ENCODE measurements at places on chromosomes 1 and 21.

GRCh38 chr1:101338714-101339430, 102.1 kb downstream of the S1PR1 start:
- no peak overlapping the region for H3K4me3 ChIP-seq
- no peaks in the 10 kb centered on the region for H3K36me3 ChIP-seq
- H3K4me1 ChIP-seq = no peaks in the 10 kb centered on the region
- H3K27me3 ChIP-seq = no peaks in the 10 kb centered on the region
- H3K27ac ChIP-seq = no peak overlapping the region
- no peak for DNase-seq

DNA sequence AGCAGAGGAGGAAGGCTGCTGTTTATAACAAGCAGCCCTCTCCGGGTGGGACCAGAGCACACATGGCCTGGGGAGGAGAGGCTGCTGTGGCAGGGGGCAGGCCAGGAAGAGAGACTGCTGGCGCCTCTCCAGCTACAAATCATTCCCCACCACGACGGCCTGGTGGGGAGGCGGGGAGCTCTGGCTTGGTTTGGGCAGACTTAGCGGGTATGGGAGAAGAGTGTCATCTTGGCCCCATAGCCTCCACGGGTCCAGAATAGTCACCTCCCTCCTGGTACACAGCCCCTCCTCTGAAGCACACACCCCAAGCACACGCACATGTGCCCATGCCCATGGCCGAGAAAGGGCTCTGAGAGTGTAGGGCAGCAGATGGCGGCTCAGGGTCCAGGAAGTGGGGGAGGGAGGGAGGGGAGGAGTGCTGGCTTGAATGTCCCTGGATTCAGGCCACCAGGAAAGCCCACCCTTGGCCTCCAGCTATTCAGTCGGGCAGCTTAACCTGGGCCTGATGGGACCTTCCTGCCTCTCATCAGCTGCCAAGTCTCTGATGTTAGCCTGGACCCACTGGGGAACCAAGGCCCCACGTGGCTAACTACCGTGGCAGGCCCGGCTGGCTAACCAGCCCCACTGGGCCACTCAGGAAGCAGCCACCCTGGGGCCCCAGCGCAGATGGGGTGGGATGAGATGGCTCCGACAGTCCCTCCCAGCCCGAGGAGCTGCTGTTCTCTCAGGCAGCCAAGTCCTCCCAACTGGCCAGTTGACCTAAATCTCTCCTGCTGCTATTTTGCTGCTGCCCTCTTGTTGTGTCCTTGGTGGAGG, 10.9 kb downstream of the LRP8 start:
- DNase-seq = no peak
- H3K27me3 ChIP-seq = no peaks in the 10 kb centered on the region
- no peak overlapping the region for H3K4me3 ChIP-seq
- peaks cover 2% of the 10 kb centered on the region for H3K4me1 ChIP-seq

DNA sequence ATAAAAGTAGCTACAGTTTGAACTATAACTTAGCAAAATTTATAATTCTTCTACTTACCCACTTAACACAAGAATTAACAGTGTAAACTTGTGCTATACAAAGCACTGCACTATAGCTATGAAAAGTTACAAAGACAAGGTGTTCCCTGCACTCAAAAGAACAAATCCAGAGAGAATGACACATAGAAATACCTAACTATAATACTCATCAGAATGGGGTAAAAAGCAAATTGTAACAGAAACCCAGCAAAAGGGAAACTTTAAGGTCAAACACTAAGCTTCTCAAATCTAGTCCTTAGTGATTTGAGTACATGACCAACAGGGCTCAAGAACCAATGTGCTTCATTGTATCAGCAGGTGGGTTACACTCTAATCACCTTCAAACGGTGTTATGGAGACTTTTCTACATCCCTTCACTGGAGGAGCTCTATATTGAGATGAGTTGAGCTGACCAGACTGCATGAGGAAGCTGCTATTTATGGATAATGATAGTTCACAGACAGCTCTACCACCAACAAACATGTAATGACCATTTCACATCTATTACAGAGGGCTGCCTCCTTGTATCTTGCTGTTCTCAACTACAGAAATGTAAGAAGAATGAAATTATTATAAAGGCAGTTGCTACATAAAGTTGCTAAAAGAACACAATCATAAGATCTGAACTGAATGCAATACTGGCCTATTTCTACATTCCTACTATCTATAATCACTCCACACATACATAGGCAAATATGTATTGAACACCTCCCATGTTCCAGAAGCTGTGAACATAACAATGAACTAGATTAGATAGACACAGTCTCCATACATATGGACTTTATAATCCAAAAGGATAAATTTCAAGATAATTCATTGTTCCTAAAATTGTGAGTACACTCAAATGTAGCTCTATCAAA, 47.6 kb downstream of the PIK3R3 start:
- no peaks in the 10 kb centered on the region for H3K27me3 ChIP-seq
- no peaks in the 10 kb centered on the region for H3K4me1 ChIP-seq
- DNase-seq = no peak

DNA sequence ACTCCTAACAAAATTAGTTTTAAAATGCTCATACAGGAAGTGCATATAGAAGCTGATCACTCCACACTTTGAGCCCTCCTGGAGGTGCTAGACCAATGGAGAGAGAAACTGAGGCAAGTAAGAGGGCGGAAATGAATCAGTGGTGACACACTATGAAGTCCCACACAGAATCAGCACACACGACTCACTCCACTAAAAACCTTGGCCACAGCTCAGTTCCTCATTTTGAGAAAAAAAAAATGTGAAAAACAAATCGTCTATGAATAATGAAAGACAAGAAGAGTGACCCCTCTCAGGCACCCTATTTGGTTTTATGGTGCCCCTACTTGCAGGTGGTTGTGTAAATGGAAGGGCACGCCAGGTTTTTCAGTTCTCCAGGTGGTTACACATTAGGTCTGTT, 675.1 kb upstream of the BRINP3 start:
- no peak overlapping the region for H3K4me3 ChIP-seq
- no peak overlapping the region for H3K27ac ChIP-seq
- no peaks in the 10 kb centered on the region for H3K27me3 ChIP-seq
- no peak for DNase-seq
- 0 out of 2 replicates have a peak, but pooled peaks cover 2% of the 10 kb centered on the region for H3K4me1 ChIP-seq
- no peaks in the 10 kb centered on the region for H3K36me3 ChIP-seq

DNA sequence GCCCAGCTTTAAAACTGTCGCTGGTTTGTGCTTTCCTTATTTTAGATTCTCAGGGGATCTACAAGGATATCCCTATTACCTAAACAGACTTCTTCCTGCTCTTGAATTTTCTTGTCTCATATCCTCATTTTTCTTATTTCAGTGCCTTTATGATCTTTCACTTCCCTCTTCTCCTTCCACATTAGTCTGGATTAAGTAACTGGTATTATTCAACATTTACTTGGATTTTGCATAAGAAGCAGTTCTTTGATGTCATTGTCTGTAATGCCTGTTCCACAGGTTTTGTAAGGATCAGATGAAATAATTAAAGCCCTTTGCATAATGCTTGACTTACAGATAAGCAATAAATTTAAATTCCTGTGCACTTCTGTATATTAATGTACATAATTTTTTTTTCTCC, 26.5 kb downstream of the CXADR start:
- no peak overlapping the region for H3K4me3 ChIP-seq
- H3K36me3 ChIP-seq = no peaks in the 10 kb centered on the region
- no peaks in the 10 kb centered on the region for H3K27me3 ChIP-seq
- no peak overlapping the region for H3K27ac ChIP-seq
- peaks cover 6% of the 10 kb centered on the region for H3K4me1 ChIP-seq
- no peak for DNase-seq

DNA sequence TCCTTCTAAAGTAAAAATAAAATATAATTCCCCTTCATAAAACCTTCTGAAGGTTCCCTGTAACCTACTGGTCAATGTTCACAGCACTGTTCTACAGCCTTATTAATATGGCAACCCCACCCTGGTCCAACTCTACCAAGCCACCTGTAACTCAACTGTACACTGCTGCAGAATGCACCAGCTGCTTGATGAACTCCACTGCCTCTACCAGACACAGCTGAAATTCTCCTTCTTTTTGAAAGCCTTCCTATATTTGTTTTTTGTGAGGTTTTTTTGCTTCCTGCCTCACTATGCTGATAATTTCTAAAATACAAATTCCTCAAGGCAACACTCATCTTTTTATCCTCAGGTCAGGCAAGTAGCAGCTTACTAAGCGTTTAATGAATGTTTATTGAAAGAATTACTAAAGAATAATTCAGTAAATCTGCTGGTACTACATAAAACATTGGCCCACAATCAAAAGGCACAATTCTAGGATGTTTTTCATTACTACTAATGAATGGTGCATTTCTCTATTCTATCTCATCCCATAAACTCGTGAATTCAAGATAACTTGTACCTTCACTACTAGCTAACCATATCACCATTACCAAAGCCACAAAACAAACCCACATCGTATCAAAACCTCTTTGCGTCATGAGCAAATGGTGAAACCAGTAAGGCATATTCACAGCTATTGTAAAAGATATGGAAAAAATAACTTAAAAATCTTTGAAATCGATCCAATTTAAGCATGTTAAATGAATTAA, 2.4 kb downstream of the SSX2IP start:
- no peak overlapping the region for H3K4me3 ChIP-seq
- H3K27me3 ChIP-seq = no peaks in the 10 kb centered on the region
- no peak for DNase-seq
- H3K27ac ChIP-seq = no peak overlapping the region
- no peaks in the 10 kb centered on the region for H3K36me3 ChIP-seq

- DNase-seq = no peak
- peaks cover 14% of the 10 kb centered on the region for H3K4me1 ChIP-seq
- H3K27me3 ChIP-seq = peaks cover 79% of the 10 kb centered on the region
- H3K27ac ChIP-seq = no peak overlapping the region
These were observed 864 bp upstream of the BTG2 start for GRCh38 chr1:203304391-203304918.

- H3K4me1 ChIP-seq = no peaks in the 10 kb centered on the region
- H3K4me3 ChIP-seq = no peak overlapping the region
- DNase-seq = no peak
- no peaks in the 10 kb centered on the region for H3K36me3 ChIP-seq
- no peak overlapping the region for H3K27ac ChIP-seq
- no peaks in the 10 kb centered on the region for H3K27me3 ChIP-seq
These were observed 147.5 kb downstream of the CACNA1E start for GRCh38 chr1:181630838-181631237.

DNA sequence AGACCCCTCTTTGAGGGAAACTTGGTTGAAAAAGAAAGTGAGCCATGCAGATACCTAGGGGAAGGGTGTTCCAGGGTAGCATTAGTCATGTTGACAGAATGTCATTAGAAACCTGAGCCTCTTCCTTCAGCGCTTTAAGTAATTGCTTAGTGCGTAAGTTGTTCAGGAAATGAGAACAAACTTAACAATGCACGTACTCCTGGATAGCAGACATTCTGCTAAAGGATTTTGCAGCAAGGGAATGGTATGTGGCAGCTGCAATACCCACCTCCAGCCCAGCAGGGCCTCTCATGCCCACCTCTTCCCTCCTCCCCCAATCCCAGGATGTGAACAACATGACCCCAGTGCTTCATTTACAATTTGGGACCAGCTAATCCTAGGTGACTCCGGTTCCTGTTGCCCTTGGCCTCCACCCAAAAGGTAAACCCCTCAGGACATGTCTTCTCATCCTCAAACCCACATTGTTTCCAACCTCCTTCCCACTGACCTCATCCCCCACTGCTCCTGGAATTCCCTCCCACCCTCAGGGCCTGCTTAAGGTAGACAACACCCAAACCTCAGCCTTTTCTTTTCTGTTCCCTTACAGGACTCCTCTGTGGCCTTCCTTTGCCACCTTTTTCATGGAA, 98.0 kb upstream of the BCAR3 start:
- no peaks in the 10 kb centered on the region for H3K4me1 ChIP-seq
- H3K27me3 ChIP-seq = no peaks in the 10 kb centered on the region
- H3K36me3 ChIP-seq = no peaks in the 10 kb centered on the region
- no peak overlapping the region for H3K27ac ChIP-seq
- no peak overlapping the region for H3K4me3 ChIP-seq
- no peak for DNase-seq

DNA sequence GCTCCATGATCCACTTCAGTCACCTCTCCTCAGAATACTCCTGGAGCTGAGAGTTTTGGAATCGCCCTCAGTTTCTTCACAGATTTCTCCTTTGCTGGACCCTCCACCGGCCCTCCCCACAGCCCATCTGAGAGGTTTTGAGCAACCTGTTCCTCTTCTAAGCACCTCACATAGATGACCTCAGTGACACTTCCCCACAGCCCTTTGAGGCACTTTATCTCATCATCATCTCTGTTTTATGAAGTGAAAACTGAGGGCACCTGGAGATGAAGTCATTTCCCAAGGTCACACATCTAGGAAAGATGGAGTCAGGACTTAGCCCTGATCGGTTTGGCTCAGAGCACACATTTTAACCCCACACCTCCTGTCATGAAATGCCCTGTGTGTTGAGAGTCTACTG, 76.8 kb upstream of the ZNF281 start:
- no peaks in the 10 kb centered on the region for H3K4me1 ChIP-seq
- no peak for DNase-seq
- H3K27me3 ChIP-seq = no peaks in the 10 kb centered on the region
- H3K36me3 ChIP-seq = no peaks in the 10 kb centered on the region

GRCh38 chr1:23613191-23614031, 54.1 kb upstream of the ID3 start:
- H3K27ac ChIP-seq = 0 out of 2 replicates have a peak overlapping the region, but pooled peaks have one; percentile 25
- H3K36me3 ChIP-seq = no peaks in the 10 kb centered on the region
- H3K4me3 ChIP-seq = no peak overlapping the region
- no peaks in the 10 kb centered on the region for H3K27me3 ChIP-seq
- peaks cover 4% of the 10 kb centered on the region for H3K4me1 ChIP-seq
- no peak for DNase-seq

- peaks cover 5% of the 10 kb centered on the region for H3K4me1 ChIP-seq
- no peak overlapping the region for H3K4me3 ChIP-seq
- H3K27ac ChIP-seq = no peak overlapping the region
- no peak for DNase-seq
- H3K27me3 ChIP-seq = no peaks in the 10 kb centered on the region
These were observed 5.7 kb downstream of the BCAR3 start for GRCh38 chr1:93675931-93676330.

GRCh38 chr1:116311193-116311592, 61.9 kb upstream of the ATP1A1 start:
- H3K36me3 ChIP-seq = no peaks in the 10 kb centered on the region
- H3K27me3 ChIP-seq = no peaks in the 10 kb centered on the region
- no peak for DNase-seq
- no peak overlapping the region for H3K4me3 ChIP-seq
- H3K4me1 ChIP-seq = peaks cover 3% of the 10 kb centered on the region

DNA sequence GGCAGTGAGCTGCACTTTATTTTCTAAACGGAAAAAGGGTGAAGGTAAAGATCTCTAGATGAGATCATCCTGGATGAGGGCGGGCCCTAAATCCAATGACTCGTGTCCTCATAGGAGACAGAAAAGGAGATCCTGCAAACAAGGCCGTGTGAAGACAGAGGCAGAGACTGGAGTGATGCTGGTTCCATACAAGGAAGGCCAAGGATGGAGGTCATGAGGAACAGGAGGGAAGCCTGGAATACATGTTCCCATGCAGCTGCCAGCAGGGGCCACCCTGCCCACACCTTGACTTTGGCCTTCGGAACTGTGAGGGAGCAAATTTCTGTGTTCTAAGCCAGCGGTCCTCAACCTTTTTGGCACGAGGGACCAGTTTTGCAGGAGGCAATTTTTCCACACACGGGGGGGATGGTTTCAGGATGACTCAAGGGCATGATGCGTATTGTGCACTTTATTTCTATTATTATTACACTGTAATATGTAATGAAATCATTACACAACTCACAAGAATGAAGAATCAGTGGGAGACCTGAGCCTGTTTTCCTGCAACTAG, 94.3 kb downstream of the PSMG1 start:
- H3K27me3 ChIP-seq = no peaks in the 10 kb centered on the region
- DNase-seq = no peak
- H3K27ac ChIP-seq = no peak overlapping the region
- no peak overlapping the region for H3K4me3 ChIP-seq

Data from H1 (cell line).